Chondrocyte (in vitro differentiated cells): ENCODE measurements at places on chromosomes 7 and 10.

DNA sequence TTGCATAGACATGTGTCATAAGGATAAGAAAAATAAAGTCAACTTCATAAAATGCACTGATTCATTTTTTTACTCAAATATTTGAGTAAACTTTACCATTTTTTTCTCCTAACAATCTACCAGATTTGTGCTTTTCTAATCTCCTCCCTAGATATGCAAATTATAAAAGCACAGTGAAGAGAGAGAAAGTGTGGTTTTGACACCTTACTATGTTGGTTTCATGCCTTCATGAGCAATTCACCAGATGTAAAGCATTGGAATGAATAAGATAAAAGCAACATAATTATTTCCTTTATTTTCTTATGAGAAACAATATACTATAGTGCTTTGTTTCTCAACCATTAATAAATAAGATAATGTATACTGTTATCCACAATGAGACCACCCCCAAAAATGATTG, 432.5 kb upstream of the PCDH15 start:
- no peak for DNase-seq
- H3K27me3 ChIP-seq = no peaks in the 10 kb centered on the region
- H3K27ac ChIP-seq = no peak overlapping the region
- H3K4me1 ChIP-seq = no peaks in the 10 kb centered on the region
- no peak overlapping the region for H3K4me3 ChIP-seq

GRCh38 chr10:12844811-12845483, 156.6 kb downstream of the CCDC3 start:
- DNase-seq = no peak
- H3K36me3 ChIP-seq = no peaks in the 10 kb centered on the region
- H3K4me3 ChIP-seq = peak overlapping the region; percentile 64

- no peak for DNase-seq
- H3K4me1 ChIP-seq = peaks cover 8% of the 10 kb centered on the region
- H3K36me3 ChIP-seq = peaks cover 3% of the 10 kb centered on the region
- peak overlapping the region; percentile 61 for H3K4me3 ChIP-seq
- H3K27me3 ChIP-seq = peaks cover 85% of the 10 kb centered on the region
These were observed 1.1 kb downstream of the TBX20 start for GRCh38 chr7:35252612-35253459.

- no peak overlapping the region for H3K27ac ChIP-seq
- no peaks in the 10 kb centered on the region for H3K36me3 ChIP-seq
- DNase-seq = no peak
- no peaks in the 10 kb centered on the region for H3K4me1 ChIP-seq
These were observed 569.0 kb upstream of the C7orf33 start for GRCh38 chr7:148021507-148022045.

DNA sequence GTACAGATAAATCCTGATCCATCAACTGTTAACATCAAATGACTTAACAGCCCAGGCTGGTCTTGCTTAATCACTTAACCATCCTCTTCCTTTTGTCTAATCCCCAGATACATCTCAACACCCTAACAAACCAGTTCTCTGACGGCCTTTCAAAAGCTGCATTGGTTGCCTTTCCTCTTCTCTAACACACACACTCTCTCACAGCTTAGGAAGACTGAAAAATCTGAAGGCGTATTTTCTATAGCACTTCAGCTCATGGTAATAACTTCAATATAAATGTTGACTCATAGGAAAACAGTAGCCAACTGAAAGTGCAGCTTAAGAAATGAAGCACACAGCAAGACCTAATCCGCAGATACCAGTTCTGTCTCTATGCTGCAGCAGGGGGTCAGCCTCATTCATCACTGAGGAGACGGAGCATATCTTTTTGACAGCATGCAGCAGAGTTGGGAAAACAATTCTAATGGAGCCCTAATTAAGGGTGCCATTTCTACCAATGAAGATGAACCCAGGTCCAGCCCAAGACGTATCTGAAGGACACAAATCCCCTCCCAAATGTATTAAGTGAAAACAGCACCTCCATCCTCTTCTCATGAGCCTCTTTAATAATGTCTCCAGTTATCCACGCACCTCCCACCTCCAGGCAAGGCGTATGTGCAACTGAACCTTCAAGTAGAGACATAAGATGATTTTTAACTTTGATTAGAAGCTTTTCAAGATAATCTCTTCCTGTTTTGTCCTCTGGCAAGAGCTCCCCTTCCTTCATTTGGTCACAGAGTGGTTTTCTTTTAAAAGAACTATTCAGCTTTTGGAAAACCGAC, 211.7 kb upstream of the NFE2L3 start:
- peaks cover 30% of the 10 kb centered on the region for H3K27me3 ChIP-seq
- no peak overlapping the region for H3K4me3 ChIP-seq
- H3K4me1 ChIP-seq = no peaks in the 10 kb centered on the region
- no peak for DNase-seq
